ENCODE measurements at places on chromosomes 2 and 18.

DNA sequence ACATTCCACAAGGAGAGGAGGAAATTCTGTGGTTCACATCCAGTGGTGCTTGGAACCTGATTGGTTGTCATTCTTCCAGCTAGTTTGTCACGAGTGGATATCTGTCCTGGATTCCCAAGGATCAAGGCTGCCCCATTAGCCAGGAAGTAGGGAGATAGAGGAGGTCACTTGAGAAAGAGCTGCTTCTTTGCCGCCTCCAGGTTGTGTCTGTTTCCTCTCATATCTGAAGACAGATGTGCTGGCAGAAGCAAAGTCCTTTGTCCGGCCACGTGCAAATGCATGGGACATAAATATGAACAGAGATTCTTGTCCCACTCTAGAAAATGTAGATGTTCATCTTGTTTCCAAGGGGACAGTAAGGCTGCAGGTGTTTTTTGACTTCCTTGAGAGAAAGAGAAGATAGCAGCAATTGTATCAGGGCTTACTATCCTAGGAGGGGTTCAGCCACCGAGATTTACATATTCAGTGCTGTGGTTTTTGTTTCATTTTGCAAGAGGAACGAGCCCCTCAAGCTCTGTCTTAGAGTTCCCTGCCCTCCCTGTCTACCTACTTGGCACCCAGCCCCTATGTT lies 174.4 kb downstream of the RPIA start:
- no peak for DNase-seq

DNA sequence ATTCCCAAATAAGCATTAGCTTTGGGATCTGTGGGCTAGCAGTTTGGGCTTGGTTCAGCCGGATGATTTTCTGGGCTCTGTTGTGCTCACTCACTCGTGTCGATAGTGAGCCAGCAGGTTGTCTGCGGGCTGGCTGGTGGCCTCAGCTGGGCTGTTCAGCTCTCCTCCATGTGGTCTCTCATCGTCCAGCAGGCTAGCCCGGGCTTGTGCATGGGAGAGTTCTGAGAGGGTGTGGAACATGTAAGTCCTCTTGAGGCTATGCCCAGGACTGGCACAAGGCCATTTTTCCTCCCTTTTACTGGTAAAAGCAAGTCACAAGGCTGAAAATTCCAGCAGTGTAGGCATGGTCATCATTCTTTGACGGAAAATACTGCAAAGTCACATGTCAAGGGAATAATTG lies 38.5 kb downstream of the NTSR2 start:
- no peak for DNase-seq

DNA sequence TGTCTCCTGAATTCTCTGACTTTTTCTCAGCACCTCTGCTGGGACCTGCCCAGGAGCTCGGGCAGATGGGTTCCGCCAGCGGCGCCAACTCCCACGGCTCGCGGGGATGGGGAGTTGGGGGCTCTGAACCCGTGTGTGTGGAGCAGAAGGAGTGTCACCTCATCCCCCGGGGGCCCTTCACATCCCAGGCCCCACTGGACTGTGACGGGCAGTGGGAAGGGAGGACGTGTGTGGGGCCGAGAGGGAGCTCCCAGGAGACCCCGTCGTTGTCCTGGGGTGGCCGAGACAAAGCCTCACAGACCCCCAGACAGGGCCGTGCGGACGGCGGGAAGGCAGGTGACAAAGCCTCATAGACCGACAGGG lies 130.0 kb upstream of the CTDP1 start:
- no peak for DNase-seq

DNA sequence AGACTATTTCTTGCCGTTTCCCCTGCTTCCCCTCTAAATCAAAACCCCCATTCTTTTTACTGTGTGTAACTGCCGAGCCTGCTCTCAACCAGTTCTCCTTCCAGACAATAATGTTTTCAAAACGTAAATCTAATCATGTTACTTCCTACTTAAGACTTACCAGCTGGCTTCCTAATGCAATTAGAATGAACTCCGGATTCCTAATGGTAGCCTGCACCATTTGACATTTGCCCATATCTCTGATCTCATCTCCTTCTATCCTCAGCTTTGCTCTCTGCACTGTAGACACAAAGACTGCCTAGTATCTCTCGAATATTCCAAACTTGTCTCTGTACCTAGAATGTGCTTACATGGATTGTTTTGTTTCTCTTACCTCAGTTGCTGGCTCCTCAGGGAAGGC lies 12.9 kb downstream of the TTL start:
- no peak for DNase-seq

Data from fibroblast of skin of left quadriceps (primary cell).